ENCODE measurements at places on chromosomes 1 and 21.
A peak's percentile ranks its signal among the peaks of the same experiment; 100 is the strongest.

DNA sequence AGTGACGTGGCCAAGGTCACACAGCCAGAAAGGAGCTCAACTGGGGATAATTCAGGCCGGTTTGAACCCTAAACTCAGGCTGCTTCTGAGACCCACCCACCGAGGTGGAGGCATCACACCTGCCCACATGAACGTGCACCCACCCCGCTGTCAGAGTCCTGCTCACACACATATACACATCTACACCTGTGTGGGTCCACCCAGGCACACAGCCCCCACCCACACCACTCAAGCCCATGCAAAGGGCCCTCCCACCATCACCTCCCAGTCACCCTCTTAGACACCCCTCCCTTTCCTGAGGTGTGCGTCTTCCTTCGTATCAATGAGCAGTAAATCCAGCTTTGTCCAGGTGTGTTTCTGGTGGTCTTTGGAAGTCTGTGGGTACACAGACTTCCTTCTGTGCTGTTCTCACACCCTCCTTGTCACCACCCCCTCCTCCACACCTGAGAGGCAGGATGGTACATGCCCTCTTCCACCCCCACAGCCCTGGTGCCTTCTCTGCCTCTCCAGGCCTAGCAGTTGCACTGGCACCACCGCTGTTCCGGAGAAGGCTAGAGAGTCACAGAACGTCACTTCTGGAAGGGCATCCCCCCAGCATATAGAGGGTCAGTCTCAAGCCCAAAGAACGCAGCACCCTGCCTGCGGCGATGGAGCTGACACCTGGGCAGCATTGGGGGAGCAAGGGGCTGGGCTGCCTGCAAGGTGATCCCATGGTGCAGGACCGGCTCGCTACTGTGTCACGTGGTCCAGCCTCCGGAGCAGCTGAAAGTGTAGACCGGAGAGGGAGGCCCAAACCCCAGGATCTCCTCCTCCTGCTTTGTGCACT lies 18.9 kb upstream of the FAM131C start:
- no peak for DNase-seq

GRCh38 chr1:62391369-62391971 lies 45.4 kb upstream of the USP1 start:
- DNase-seq: no peak

DNA sequence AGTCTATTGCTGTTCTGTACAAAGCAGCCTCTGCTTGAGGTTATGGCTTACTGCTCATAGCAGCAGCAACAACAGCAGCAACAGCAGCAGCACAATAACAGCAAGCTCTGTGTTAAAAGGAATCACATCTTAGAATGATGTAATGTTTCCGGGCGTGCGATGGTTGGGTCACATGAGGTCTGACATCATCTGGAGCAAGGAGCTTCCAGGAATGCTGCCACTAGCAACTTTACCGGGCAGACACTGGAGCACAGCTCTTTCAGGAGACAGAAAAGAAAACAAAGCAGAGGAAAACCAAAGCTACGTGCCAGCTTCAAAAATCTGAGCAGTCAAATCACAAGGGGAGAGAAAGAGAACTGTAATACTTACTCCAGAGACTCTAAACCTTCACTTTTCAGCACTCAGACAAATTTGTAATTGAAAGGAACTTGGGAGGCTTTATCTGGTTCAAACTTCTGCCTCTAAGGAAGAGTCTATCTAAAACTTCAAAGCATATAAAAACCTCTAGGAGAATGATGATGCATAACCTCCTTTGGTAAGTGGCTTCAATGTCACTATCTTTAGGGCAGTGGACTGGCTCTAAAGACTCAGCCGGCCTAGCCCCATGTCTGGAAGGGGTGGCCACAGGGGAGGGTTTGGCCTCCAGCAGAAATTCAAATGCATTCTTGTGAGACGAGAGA lies 28.3 kb upstream of the RAB3GAP2 start:
- DNase-seq: peak; percentile 48

DNA sequence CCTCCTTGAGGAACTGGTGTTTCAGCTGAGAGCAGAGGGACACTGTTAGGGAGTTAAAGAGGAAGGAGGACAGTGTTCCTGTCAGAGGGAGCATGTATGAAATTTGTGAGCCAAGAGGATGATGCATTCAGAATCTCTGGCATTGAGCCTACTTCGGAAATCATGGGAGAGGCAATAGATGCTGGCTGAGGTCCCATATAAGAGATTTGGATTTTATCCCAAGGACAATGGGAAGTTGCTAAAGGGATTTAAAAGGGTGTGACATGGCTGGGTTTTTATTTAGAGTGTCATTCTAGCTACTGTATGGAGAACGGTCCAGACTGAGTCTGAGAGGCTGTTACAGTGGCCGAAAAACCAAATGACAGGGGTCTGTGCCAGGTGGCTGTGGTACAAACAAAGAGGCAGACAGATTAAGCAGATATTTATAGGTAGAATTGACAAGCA lies 403.2 kb upstream of the B3GALT2 start:
- no peak for DNase-seq

- DNase-seq: no peak
Measured at GRCh38 chr1:100265562-100265930, 470 bp upstream of the RTCA start.

DNA sequence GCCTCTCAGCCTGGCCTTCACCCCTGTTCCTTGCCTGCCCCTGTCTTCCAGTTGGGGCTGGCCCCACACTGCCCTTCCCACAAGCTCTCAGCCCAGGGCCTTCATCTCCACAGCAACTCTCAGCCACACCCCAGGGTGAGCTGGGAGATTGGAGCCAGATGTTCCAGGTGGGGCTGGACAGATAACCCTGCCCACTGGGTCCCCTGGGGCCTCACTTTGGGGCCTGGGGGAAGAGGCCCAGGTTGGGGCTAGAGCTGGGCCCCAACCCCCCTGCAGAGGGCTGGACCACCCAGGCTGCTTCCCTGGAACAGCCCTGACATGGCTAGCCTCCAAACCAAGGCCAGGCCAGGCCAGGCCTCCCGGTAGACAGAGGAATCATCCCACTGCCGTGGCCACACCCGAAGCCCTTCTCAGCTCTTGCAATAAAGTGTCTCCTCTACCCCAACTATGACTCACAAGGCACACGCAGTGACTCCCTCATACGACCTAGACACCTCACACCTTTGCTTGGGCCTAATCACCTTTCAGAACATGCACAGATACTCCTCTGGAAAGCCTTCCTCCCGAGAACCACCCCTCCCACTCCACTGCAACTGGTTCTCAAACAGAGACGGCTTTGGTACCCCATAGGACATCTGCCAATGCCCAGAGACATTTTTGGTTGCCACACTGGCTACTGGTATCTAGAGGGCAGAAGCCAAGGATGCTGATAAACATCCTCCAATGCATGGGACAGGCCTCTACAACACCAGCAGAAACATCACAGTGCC lies 22.2 kb downstream of the SLC2A1 start:
- no peak for DNase-seq

DNA sequence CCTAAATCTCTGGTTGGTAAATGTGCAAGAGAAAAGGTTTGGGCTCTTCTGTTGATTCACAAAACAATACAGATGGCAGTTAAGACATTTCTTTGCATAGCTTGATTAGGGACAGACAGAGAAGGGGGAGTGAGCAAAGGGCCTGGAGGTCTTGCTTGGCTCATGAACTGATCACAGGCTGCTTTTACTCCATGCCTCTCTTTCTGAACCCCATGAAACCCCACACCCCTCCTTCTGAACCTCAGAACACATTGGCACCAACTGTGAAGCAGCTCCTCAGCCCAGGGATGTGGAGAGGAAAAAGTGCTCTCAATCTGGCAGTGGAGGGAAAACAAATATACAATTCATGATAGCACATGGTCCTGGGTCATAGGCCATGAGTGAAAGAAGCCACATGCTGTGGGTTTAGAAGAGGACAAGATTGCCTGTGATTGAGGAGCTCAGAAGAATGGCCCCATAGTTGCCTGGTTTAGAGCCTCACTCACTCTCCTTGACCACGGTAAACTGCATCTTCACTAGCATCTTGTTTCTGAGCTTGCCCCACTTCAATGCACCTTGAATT lies 111.6 kb upstream of the GADD45A start:
- no peak for DNase-seq

- DNase-seq: no peak
Measured at GRCh38 chr1:205595861-205596260, 36.0 kb downstream of the ELK4 start.

DNA sequence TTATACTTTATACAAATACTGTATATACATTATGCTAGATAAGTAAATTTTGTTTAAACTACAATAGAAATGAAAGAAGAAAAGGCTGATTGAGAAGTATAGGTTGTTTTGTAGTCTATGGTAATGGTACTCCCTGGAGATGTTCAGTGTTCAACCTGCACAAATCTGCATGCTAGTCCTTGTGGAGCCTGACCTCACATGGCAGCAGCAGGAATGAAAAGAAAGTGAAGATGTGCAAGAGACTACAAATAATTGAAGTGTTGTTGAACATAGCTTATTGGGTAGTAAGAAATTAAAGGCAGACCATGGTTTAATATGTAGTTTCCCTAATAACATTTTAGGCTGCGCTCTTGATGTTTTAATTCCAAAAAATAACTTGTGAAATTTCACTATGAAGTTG lies 201.2 kb downstream of the TGFB2 start:
- no peak for DNase-seq

- no peak for DNase-seq
Measured at GRCh38 chr1:181718034-181718433, 234.7 kb downstream of the CACNA1E start.

GRCh38 chr1:41773842-41774241 lies 144.9 kb downstream of the HIVEP3 start:
- DNase-seq: no peak

- DNase-seq: no peak
Measured at GRCh38 chr1:228340686-228341449, 65.8 kb downstream of the TRIM11 start.

DNA sequence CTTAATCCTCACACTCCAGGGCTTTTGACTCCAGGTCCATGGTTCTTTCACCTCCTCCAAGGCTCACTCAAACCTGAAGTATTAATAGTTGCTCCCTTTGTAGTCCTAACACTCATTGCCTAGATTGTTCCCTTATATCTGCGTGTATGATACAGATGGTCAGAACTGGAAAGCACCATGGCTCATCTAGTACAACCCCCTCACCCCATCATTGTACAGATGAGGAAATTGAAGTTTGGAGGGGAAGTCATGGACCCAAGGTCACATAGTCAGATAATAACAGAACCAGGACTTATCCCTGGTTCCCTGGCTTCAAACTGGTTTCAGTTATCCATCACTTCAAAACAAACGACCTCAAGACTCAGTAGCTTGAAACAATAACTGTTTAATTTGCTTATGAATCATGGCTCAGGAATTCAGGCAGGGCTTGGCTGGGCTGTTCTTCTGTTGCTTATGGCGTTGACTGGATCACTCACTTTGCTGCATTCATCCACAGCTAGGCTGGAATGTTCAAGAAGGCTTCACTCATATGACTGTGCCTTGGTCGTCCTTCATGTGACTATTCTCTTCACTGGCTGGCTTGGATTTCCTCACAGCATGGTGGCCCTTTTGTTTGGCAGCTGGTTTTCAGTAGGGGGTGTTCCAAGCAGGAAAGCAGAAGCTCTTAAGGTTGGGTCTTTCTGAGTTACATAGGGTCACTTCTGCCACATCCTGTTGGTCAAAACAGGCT lies 5.0 kb downstream of the NOS1AP start:
- no peak for DNase-seq

DNA sequence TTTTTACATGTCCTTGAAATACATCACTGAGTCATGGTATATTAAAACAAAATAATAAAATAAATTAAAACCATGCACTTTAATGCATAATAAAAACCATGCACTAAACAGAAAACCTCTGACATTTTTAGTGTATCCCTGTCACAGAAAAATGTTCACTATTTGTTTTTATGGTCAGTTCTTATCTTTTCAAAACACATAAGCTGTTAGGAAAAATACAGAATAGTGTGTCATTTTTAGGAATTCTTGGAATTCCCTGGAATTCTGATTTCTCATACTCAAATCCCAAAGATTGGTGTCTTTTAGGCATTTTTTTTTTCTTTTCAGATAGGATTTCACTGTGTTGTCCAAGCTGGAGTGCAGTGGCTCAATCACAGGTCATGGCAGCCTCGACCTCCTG lies 25.1 kb upstream of the TINAGL1 start:
- DNase-seq: no peak

DNA sequence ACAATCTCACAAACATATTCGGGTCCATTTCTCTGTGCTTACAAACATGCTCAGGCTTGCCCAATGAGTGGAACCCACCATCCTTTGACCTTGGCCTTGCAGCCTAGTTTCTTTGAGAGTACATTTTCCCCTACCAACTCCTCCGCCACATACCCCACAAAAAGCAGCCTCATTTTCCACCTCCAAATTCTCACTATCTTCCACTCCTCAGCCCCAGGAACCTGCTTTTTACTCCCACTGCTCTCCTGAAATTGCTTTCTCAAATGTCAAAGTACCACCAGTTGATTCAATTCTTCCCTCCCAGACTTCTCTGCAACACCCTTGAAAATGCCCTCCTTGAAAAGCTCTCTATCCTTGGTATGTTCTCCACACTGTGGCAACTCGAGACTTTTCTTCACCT lies 103.8 kb downstream of the RUNX1 start:
- DNase-seq: no peak

GRCh38 chr1:193303849-193304248 lies 117.4 kb upstream of the B3GALT2 start:
- DNase-seq: no peak

DNA sequence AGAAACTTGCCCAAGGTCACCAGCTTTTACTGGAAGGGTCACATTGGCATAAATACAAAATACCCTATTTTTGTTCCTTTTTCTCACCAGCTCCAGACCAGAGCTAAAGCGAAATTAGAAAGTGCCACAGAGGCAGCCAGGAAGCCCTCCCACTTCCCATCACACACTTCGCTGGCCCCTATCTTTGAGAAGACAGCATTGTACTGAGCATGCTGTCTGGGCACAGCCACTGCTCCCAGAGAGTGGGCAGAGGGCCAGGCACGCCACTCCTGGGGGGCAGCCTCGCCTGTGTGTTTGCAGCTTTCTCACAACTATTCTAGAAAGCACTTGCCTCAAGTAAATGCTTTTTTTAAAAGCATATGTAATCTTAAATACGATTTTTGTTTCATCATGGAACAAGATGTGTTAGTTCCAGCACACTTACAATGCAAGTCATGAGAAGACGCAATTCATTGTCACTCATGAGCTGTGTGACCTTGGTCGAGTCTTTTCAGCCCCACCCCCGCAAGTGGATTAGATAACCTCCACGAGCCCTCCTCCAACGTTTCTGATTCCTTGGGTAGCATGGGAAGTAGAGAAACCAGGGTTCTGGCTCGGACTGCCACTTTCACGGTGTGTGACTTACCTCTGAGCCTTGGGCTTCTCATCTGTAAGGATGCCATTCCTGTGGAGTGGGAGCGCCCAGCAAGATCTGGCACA lies 25.7 kb upstream of the EPHA8 start:
- DNase-seq: no peak

GRCh38 chr1:44437107-44437716 lies 32.2 kb downstream of the RNF220 start:
- DNase-seq: no peak

DNA sequence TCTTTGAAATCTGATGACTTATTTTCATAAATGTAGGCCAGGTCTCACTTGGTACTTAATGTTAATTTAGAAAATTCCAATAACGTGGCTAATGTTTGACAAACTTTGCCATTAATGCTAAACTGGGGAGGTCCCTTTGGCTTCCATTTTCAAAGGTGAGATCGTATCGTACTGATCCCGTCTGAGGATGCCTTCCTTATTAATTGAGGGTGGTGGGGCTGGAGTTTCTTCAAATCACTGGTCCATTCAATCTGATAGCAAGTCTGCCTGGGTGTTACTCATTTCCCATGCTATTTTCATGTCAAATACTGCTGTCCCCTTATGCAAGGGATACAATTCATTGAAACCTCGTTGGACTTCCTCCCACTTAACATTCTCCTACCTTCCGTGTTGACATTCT lies 327.1 kb downstream of the DISC1 start:
- no peak for DNase-seq

GRCh38 chr1:182143154-182143657 lies 81.7 kb upstream of the ZNF648 start:
- peak; percentile 91 for DNase-seq

Measured in hippocampal formation (tissue), 2 donors.